Stimulated activated CD4-positive, alpha-beta T cell treated with anti-CD3 and anti-CD28 coated beads, Interleukin-15, amount 100 ng/mL, for 48 hours (primary cell): ENCODE measurements at places on chromosomes 5 and 9.

DNA sequence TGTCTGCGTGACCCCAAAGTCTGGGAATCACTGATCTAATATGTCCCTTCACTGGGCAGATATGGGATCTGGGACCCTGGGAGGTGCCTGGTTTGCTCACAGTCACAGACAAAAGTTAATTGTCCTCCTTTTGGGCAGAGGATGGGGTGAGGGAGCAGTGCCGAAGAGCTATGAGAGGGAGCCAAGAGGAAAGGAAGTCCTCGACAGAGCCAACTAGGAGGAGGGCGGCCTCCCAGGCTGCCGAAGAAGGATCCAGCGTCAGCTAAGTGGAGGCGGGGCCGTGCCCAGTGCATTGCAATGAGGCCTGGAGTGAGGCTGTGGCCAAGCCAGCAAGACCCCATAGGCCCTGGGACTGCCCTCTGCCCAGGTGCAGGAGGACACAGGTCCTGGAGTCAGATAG lies 11.4 kb downstream of the AIF1L start:
- DNase-seq: no peak

- no peak for DNase-seq
Measured at GRCh38 chr9:7130266-7130820, 372.6 kb downstream of the KDM4C start.

- DNase-seq: no peak
Measured at GRCh38 chr5:58019614-58020013, 440.3 kb downstream of the PLK2 start.

DNA sequence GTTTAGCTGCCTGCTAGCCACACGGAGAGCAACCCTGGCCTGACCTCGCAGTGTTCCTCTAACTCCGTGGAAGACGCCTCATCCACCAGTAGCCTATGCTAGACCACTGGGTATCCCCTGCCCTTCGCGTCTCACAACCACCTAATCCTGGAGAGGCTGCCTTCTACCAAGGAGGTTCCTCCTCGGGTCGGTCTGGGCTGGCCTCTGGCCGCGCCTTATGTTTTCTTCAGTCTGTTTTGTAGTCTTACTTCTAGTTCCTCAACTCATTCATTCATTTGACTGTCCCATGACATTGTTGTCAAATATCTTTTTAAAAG lies 1.6 kb upstream of the TPM2 start:
- no peak for DNase-seq

DNA sequence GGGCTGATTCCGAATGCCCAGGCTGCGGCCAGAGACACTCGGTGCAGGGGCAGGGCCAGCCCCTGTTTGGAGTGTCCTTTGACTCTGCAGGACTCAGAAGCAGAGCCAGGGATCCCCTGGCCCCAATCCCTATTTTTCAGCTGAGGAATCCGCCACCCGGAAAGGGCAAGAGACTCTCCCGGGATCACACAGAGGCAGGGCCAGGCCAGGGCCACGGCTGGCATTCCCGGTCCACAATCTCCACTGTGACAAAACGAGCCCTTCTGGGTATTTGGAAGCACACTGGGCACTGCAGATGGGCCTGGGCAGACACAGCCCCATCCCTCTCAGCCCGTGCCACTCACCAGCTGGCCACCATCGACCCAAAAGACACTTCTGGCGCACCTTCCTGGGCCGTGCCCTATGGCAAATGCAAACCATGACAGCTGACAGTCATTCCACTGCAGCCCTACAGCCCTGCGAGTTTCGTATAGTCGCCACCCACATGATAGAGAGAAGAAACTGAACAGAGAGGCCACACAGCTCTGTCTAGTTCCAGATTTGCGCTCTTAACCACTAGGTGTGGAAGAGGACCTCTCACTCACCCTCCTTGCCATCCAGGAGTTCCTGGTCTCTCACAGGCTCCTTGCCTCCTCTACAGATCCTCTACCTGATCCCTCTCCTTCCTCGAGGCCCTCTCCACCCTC lies 13.3 kb downstream of the NR5A1 start:
- DNase-seq: no peak

GRCh38 chr9:7284517-7284916 lies 515.1 kb downstream of the DMAC1 start:
- DNase-seq: no peak

DNA sequence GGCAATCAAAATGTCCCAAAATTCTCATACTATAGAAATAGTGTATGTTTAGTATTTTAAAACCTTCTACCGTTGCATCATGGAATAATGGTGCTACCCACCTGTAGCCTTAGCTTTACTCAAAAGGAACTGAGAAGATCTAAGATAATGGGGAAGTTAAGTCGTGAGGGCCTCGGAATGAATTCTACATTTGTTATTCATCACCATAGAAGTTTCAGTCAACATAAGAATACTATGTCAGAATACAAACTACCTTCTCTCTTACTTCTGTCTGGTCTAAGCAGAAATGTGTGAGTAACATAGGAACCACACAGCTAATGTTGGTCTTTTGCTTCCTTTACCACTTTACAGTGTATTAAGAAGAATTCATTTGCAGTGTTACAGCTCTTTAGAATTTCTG lies 43.2 kb downstream of the RFK start:
- no peak for DNase-seq

DNA sequence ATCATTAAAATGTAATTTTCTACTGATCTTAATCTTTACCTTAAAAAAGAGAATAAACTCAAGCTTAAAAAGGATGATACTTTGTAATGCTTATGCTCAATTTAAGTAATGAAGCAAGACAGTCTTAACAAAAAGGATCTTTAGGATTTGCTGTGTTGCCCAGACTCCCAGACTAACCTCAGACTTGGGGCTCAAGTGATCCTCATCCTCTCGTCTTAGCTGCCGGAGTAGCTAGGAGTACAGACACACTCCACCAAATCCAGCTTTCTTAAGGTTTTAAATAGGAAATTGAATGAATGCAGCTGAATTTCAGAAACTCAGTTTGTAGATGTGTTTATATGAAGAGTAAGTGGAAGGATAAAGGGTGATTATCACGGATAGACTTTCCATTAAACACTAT lies 400.5 kb upstream of the DAB2 start:
- no peak for DNase-seq

DNA sequence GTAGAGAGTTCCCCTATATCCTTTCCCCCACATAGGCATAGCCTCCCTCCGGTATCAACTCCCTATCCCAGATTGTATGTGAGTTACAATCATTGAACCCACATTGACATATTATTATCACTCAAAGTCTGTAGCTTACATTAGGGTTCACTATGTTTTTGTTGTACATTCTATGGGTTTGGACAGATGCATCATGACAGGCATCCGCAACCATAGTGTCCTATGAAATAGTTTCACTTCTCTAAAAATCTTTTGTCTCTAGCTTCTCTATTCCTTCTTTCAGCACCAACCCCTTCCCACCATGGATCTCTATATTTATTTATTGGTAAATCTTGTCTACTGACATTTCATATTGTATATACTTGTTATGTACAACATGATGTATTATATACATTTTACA lies 31.6 kb downstream of the TAF11L14 start:
- DNase-seq: no peak

- no peak for DNase-seq
Measured at GRCh38 chr9:33943389-33943788, 105.3 kb downstream of the UBAP2 start.

DNA sequence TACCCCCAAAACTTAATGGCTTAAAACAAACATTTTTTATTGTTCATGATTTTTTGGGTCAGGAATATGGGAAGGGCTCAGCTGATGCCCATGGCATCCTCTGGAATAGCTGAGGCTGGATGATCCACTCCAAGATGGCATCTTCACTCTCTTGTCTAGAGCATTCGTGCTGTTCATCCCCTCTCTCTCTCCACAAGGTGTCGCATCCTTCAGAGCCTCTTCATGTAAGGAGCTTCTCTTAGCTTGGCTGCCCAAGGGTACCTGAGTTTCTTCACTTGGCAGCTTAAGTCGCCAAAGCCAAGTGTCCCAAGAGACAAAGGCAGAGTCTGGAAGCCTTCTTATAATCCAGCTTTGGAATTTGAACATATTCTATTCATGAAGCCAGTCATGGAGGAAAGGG lies 294.7 kb downstream of the CHSY3 start:
- no peak for DNase-seq

- DNase-seq: no peak
Measured at GRCh38 chr5:6185574-6185973, 192.8 kb downstream of the MED10 start.

GRCh38 chr9:13847270-13847669 lies 466.7 kb downstream of the NFIB start:
- no peak for DNase-seq

GRCh38 chr9:99998266-99998665 lies 91.8 kb downstream of the STX17 start:
- DNase-seq: no peak

DNA sequence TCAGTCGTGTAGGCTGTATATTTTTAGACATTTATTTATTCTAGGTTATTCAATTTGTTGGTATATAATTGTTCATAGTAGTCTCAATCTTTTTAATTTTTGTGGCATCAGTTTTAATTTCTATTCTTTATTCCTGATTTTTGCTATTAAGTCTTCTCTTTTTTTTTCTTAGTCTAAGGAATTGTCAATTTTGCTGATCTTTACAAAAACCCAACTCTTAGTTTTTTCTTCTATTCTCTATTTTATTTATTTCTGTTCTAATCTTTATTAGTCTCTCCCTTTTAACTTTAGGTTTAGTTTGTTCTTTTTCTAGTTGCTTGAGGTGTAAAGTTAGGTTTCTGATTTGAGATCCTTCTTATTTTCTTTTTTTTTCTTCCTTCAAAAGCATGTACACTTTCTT lies 152.5 kb downstream of the FANCC start:
- DNase-seq: no peak

DNA sequence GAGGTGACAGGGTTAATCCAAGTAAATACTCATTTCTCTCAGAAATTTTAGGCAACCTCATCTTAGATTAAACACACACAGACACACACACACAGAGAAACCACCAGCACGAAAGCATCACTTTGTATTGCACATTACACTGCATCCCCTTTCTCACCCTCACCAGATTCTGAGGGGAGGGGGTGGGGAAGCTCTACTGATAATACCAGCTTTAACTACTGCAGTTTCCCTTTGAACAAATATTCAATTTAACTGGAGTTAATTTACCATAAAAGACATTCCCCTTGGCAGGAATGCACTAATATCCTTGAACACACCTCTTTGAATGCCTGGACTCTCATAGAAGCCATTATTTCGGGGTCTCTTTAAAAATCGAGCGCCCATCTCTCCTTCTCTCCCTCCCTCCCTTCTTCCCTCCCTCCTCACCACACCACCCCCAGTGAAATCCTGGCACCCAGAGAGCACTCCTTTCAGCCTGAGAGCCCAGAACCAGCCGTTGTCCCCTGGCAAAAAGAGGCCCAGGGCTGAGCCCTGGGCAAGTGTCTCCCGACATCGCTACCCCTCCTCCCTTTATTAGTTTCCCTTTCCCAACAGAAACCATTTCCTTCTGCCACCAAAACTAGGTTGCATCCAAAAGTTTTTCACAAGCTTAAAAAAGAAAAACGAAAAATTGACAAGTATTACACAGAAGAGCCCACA lies 2.8 kb upstream of the NFIB start:
- DNase-seq: no peak

- no peak for DNase-seq
Measured at GRCh38 chr5:144203750-144204596, 33.3 kb downstream of the KCTD16 start.

- DNase-seq: no peak
Measured at GRCh38 chr9:86096386-86096785, 3.0 kb downstream of the GOLM1 start.

DNA sequence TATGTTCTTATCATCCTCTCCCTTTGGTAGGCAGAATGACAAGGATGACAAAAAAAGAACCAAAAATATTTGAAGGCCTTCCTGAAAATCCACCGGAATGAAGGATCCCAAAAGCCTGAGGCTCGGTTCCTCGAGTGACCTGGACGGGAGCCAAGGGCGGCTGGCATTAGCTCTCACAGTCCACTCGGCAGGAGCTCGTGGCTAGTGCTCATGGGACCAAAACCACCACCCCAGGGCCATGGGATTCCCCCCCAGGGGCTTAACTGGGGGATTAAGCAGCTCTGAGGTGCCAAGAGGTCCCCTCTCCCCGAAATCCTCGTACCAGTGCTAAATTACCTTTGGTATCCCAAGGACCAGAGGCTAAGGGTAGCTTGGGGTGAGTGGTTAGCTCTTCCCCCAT lies 586 bp upstream of the PDZD2 start:
- DNase-seq: no peak

- DNase-seq: no peak
Measured at GRCh38 chr5:76819851-76820525, 1.2 kb downstream of the F2RL1 start.

- DNase-seq: no peak
Measured at GRCh38 chr9:6405371-6405770, 7.6 kb upstream of the UHRF2 start.

DNA sequence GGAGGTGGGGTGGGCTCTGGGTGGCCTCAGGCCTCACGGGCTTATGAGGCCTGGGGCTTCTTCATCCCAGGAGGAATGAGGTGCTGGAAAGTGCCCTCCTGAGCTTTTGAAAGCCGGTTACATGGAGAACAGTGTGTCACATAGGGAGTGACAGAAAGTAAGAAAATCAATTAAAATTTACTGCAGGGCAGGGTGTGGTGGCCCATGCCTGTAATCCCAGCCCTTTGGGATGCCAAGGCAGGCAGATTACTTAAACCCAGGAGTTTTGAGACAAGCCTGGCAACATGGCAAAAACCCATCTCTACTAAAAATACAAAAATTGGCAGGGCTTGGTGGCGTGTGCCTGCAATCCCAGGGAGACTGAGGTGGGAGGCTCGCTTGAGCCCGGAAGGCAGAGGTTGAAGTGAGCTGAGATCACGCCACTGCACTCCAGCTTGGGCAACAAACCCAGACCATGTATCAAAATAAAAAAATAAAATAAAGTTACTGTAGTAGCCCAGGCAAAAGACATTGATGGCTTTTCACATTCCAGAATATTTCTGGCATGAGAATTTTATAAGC lies 125.8 kb upstream of the DAPK1 start:
- no peak for DNase-seq

DNA sequence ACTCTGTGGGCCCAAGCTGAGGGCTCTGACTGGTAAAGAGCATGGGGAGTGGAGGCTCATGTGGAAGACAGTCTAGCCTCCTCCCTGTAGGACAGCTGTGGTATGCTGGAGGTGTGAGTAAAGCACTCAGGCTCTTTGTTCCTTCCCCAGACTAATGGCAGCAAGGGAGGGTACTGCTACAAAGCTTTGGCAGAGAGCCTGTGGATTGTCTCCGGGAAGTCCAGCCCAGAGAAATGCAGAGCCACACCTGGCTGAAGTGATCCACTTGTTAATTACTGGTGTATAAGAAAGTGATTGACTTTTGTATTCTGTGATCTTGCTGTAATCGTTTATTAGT lies 161.7 kb downstream of the OXCT1 start:
- no peak for DNase-seq

GRCh38 chr5:136212252-136212721 lies 19.3 kb upstream of the SMIM32 start:
- peak; percentile 18 for DNase-seq
